Activated naive CD8-positive, alpha-beta T cell treated with anti-CD3 and anti-CD28 coated beads for 36 hours (primary cell): ENCODE measurements at places on chromosomes 7 and 10. TPM values are rescaled to one million over a fixed set of nuclear protein-coding genes. Genes with fewer than 3 reads are reported as not detected.

Gene SFTPA1
- not detected for total RNA-seq

Gene PNLIPRP2
- total RNA-seq: not detected

Gene CALHM3
- total RNA-seq: not detected

Gene KIAA1549
- total RNA-seq: 1.7 TPM

Gene TWIST1
- not detected for total RNA-seq

Gene SHH
- total RNA-seq: not detected

Gene PITX3
- total RNA-seq: 0.31 TPM
